SJSA1 (cell line): ENCODE measurements at places on chromosomes 3 and 15.
A peak's percentile ranks its signal among the peaks of the same experiment; 100 is the strongest.

GRCh38 chr3:63624941-63625560 lies 27.4 kb upstream of the SNTN start:
- peak; percentile 77 for DNase-seq

DNA sequence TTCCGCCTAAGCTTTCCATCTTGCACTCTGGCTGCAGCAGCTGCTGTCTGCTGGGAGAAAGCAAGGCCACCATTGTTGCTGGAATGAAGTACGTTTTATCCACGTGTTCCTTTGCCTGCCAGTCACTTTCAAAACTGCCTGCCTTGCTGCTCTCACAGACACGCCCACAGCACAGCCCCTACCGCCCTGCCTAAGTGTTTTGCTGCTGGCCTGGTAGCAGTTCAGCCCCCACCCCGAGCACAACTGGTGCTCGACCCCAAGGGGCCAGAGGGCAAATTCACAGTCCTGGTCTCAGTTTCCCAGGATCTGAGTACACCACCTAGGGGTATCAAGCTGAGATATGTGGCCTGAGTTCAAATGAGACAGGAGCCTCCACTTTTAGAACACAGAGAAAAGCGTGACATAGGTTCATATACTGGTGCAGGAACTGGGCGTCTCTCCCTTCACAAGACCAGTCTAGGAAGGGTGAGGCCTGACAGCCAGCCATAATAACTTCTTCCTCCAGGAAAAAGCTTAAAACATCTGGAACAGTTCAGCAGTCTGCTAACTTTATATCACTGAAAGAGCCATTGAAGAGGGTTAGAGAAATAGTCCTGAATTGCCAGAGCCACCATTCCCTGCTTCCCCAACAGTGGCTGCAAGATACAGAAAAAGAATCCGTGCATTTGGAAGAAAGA lies 1012.3 kb downstream of the ZPLD1 start:
- no peak for DNase-seq

GRCh38 chr3:98450372-98450771 lies 12.6 kb upstream of the OR5K1 start:
- DNase-seq: no peak

GRCh38 chr3:119918992-119919933 lies 137.4 kb downstream of the NR1I2 start:
- DNase-seq: peak; percentile 6

DNA sequence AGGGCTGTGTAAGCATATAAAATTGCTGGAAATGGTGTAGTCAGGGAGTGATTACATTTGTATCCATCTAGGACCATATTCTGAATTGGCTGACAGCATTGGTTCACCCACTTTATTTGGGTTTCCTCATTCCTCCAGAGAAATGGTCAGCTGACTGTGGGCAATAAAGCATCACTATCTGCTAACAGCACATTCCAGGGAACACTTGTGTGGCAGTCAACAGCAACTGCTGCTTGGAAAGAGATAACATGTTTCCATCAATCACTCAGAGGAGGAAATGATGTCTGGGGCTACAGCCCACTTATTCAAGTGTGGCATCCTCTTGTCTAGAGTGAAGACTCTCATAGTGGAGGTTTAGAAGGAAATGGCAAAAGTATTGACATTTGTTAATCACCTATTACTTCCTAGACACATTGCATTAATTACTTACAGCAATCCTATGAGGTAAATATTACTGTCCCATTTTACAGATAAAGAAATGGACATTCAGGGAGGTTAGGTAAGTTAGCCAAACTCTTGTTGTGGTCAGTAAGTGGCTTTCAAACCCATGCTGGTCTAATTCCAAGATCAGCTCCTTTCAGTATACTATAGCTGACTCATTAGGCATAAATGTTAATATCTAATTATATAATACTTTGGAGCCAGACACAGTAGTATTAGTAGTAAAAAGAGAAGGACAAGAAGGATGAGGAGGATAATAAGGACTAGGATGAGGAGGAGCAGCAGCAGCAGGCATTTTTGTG lies 247.8 kb downstream of the ALCAM start:
- no peak for DNase-seq
